ENCODE measurements at places on chromosomes 4 and X. TPM values are rescaled to one million over a fixed set of nuclear protein-coding genes. Genes with fewer than 3 reads are reported as not detected.

The CFI gene
- total RNA-seq, result 1.6 TPM

The CLIC2 gene
- total RNA-seq, result 0.78 TPM

The CYLC1 gene
- total RNA-seq, result not detected

The CCDC160 gene
- total RNA-seq, result 0.07 TPM

The GPR173 gene
- 5.5 TPM for total RNA-seq

The PSAPL1 gene
- not detected for total RNA-seq

The PAGE5 gene
- not detected for total RNA-seq

The PWWP3B gene
- total RNA-seq, result 0.13 TPM

The CSAG3 gene
- total RNA-seq, result not detected

The PIN4 gene
- 6.0 TPM for total RNA-seq

The PABPC1L2A gene
- total RNA-seq, result not detected

The KLHL8 gene
- total RNA-seq, result 16.4 TPM

The SSX2 gene
- not detected for total RNA-seq

The PPEF2 gene
- total RNA-seq, result not detected
